Calu3 (cell line): ENCODE measurements at places on chromosomes 16 and 17. TPM values are rescaled to one million over a fixed set of nuclear protein-coding genes. Genes with fewer than 3 reads are reported as not detected.
A peak's percentile ranks its signal among the peaks of the same experiment; 100 is the strongest.

DNA sequence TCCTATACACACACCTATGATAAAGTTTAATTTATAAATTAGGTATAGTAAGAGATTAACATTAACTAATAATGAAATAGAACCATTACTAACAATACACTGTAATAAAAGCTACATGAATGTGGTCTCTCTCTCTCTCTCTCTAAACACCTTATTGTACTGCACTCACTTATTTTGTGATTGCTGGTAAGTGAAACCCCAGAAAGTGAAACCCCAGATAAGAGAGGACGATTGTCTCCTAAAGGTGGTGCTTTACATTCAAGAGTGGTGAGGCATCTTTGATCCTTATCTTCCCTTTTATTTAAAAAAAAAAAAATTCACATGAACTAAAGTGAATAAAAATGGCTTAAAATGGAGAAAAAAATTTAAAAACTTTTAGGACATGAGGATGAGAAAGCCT, 80.1 kb upstream of the TRAP1 start:
- DNase-seq, result no peak

CIITA gene
- total RNA-seq, result 16.3 and 22.4 TPM in 2 replicates

- DNase-seq, result peak; percentile 42
Observed at GRCh38 chr16:55056585-55057401, 126.1 kb downstream of the IRX5 start.

USP31 gene
- total RNA-seq, result 19.4 and 23.6 TPM in 2 replicates

GCSH gene
- 85.2 and 109 TPM in 2 replicates for total RNA-seq

DNA sequence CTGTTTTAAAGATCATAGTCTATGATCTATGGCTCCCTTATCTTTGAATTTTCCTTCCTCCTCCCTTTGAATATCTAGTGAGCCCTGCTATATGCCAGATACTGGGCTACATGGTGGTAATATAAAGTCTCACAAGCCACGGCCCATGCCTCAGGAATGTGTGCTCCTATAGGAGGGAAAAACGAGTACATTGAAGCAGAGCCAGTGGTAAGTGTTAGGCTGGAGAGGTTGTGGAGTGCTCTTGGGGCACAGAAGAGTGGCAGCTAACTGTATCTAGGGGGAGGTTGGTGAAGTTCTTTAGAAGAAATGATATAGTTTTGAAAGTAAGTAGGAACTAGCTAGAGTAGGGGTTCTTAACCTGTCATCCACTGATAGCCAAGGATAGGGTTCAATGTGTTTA, 105.8 kb upstream of the PMFBP1 start:
- no peak for DNase-seq

DNA sequence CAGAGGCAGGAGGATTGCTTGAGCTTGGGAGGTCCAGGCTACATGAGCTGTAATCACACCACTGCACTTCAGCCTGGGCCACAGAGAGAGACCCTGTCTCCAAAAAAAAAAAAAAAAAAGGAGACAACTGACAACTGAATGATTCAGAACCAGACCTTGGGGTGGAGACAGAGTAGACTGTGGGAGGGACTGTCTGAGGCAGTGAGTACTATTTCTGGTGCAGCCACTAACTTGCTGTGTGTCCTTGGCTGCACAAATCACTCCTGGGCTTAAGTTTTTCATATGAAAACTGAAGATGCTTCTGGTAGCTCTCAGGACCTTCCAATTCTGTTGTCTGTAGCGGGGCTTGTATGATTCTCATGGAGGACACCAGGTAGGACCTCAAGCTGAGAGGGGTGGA, 5.8 kb downstream of the ASB16 start:
- no peak for DNase-seq

GRCh38 chr17:33811984-33812577, 443.0 kb upstream of the CCL2 start:
- DNase-seq, result no peak

DNA sequence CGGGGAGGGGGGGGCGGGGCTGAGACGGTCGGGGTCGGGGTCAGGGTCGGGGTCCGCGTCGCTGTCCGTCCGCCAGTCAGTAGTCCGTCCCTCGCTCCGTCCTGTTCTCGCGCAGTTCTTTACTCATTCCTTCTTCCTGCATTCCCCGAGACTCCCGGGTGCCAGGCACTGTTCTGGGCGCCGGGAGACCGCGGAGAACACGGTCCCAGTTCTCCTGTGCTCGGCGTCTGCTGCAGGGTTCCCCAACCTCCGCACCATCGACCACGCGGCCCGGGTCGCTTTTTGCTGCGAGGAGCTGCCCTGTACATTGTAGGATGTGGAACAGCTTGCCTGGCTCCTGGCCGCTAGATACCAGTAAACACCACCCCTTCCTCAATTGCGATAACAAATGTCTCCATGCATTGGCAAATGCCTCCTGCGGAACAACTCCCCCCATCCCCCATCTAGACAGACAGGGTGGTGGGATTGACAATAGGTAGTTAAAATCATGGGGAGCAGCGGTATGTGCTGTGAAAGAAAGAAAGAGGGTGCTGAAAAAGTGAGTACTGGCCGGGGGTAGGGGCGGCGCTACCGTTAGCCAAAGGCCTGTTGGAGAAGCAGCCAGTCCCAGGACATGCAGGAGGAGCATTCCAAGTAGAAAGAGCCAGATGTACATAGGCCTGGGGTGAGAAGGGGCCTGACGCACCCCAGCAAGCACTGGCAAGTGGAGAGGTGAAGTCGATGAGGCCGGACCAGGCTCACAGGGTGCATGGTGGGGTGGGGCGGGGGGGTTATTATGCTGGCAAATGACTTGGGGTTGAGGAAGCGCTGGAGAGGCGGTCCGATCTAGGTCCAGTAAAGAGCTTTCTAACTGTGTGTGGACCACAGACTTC, 631 bp downstream of the TRAF7 start:
- no peak for DNase-seq

MLYCD gene
- 10.3 and 11.0 TPM in 2 replicates for total RNA-seq

GRCh38 chr16:27748868-27749546, 199.1 kb downstream of the KATNIP start:
- peak; percentile 74 for DNase-seq

TRAF4 gene
- total RNA-seq, result 201 and 202 TPM in 2 replicates

DNA sequence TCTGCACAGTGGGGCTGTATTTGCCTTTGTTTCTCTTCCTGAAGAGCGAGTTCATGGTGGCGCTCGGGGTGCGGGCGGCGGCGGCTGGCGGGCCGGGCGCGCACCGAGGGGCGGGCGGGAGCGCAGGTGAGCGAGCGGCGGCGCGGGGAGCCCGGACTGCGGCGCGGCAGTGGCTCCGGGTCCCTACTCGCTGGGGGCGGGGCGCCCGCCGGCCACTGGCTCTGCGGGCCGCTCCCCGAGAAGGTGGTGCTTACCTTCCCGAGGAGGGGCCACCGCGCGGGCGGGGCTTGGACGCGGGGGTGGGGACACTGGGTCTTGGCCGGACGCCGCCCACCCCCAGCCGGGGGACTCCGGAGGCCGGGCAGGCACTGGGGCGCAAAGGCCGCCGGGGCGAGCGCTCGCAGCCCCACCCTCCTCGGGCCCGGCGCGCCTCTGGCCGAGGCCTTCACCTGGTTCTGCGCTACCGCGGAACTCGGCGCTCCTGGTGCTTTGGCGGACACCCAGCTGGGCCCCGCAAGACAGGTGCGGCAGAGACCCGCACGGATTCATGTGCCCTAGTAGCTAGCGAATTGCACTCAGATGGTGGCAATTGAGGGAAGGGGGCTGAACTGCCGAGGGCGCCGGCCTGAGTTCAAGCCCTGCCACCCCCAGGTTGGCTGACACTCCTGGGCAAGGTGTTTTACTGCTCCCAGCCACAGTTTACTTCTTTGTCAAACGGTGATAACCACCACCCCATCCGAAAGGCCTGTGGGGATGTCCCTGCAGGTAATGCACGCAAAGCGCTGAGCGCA, at the start of gene PPL:
Gene PPL (minus strand): TSS at position 158 of the 791 bp plus-strand sequence. CDS start 103 bp downstream, at position 55.
- DNase-seq, result peak; percentile 100
